ENCODE measurements at places on chromosomes 6 and 20.
A peak's percentile ranks its signal among the peaks of the same experiment; 100 is the strongest.

GRCh38 chr6:26103141-26103769 lies 16.0 kb downstream of the HFE start:
- no peaks in the 10 kb centered on the region for H3K27me3 ChIP-seq
- H3K27ac ChIP-seq, result peak overlapping the region; percentile 100
- peaks cover 11% of the 10 kb centered on the region for H3K4me1 ChIP-seq
- no peak for DNase-seq
- peaks cover 22% of the 10 kb centered on the region for H3K36me3 ChIP-seq

DNA sequence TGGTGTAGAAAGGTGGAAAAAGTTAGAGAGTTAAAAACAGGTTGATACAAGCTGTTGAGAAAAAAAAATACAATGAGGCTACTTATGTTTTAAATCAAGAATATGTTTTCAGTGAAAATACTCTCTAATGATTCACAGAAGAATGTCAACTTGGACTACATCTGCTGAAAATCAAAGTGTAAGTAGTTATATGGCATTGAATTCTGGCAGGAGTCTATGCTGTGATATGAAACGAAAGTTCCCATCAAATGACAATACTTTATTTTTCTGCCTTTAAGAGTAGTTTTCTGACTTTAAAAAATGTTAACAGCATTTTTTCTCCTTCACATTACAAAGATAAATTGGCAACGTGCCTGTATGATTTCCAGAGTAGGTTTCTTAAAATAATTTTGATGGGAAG lies 158.3 kb downstream of the EYA4 start:
- no peaks in the 10 kb centered on the region for H3K36me3 ChIP-seq
- H3K27me3 ChIP-seq, result no peaks in the 10 kb centered on the region
- H3K27ac ChIP-seq, result no peak overlapping the region
- H3K4me1 ChIP-seq, result no peaks in the 10 kb centered on the region

DNA sequence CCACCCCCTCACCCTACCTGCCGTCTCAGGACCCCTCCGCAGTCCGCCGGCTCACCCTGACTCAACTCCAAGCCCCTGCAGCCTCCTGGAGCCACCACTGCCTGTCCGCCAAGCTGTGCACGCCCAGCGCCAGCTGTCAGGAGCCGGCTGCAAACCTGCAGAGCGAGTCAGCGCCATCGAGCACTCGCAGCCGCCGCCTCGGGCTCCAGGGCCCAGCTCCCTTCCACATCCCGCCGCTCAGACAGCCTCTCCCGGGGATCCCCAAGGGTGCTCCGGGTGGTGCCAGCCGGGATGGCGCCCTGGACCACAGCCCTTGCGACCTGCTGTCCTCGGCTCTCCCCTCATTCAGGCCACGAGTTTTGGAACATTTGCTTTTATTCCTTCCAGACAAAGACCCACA lies 4.3 kb downstream of the TNNC2 start:
- DNase-seq, result no peak
- H3K4me3 ChIP-seq, result peak overlapping the region; percentile 37
- peaks cover 15% of the 10 kb centered on the region for H3K4me1 ChIP-seq
- peaks cover 36% of the 10 kb centered on the region for H3K27me3 ChIP-seq
- H3K27ac ChIP-seq, result no peak overlapping the region

DNA sequence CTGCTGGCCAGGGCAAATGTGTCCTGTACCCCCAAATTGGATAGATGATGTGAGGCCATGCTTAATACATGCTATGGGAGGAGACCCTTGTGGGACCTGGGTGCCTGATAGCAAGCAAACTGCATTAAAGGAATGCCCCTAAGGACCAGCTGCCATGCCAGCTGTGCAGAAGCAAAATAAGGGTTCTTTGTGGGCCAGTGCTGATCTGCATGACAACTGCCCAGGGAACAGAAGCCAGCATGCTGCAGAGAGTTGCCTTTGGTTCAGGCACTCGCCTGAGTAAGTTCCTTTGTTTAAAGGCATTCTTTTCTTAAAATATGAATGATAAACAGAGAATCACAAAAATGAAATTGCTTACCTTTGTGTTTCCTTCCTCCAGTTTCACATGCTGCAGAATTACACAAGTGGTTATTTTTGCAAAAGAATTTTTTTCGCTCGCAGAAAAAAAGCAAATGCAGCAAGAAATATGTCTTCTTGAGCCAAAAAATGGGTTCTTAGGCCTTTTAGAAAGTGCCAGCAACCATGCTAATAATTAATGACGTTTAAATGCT lies 6.9 kb upstream of the SYNDIG1 start:
- no peak for DNase-seq
- H3K36me3 ChIP-seq, result no peaks in the 10 kb centered on the region
- H3K4me3 ChIP-seq, result no peak overlapping the region
- no peaks in the 10 kb centered on the region for H3K4me1 ChIP-seq
- no peak overlapping the region for H3K27ac ChIP-seq

- no peak for DNase-seq
- H3K27ac ChIP-seq, result no peak overlapping the region
- H3K36me3 ChIP-seq, result no peaks in the 10 kb centered on the region
- peaks cover 37% of the 10 kb centered on the region for H3K27me3 ChIP-seq
Measured at GRCh38 chr6:35181308-35181932, 32.3 kb upstream of the SCUBE3 start.

DNA sequence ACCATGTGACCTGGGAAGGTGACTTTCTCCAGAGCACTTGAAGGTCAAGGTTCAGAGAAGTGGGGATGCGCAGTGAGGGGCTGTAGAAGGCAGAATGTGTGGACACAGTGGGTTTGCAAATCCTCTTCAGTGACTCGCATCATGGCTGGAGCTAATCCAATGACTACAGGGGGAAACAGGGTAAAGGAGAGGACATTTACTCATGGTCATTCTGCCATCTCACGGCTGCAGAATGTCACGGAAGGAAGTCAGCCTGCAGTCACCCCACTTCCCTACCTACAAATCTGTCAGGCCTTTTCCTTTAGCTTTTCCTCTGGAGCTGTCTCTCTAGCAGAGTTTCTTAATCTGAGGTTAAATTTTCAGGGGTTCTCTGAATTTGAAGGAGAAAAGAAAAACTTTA lies 337.6 kb downstream of the CDC5L start:
- H3K27ac ChIP-seq, result no peak overlapping the region
- no peaks in the 10 kb centered on the region for H3K27me3 ChIP-seq
- no peaks in the 10 kb centered on the region for H3K4me1 ChIP-seq
- no peak for DNase-seq
- no peak overlapping the region for H3K4me3 ChIP-seq
- H3K36me3 ChIP-seq, result no peaks in the 10 kb centered on the region

DNA sequence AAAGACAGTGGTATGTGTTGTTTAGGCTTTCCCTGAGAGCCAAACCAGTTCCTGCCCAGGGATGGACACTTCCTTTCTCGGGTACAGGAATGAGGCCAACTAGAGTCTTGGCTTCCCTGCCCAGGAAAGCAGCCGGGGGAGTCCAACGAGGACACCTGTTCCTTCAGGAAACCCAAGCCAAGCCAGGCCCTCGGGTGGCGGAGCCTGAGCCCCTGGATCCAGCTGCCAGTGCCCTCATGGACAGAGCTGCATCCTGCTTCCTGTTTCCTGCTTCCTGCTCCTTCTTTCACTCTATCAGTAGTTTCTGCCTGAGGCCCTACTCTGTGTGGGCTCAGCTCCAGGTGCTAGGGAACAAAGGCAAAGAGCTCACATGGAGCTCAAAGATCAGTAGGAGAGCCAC lies 7.9 kb upstream of the SIRPA start:
- H3K4me1 ChIP-seq, result peaks cover 3% of the 10 kb centered on the region
- no peak for DNase-seq
- peaks cover 55% of the 10 kb centered on the region for H3K27me3 ChIP-seq
- no peak overlapping the region for H3K27ac ChIP-seq
- H3K36me3 ChIP-seq, result no peaks in the 10 kb centered on the region

DNA sequence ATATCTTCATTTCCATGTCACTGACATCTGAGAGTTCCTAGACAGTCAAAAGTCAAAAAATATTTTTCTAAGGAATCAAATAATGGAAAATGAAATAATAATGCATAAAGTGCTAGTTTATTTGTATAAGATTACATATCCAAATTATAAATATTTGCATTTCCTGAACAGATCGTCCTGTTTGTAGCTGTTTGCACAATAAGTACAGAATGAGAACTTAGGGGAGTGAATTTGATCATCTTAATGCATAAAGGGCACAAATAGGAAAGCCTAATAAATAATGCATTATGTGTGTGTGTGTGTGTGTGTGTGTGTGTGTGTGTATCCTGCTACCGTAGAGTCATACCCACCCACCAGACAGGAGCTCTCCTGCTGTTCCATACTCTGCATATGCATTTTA lies 521.0 kb upstream of the EPHA7 start:
- DNase-seq, result no peak
- H3K27ac ChIP-seq, result no peak overlapping the region
- H3K27me3 ChIP-seq, result no peaks in the 10 kb centered on the region
- no peak overlapping the region for H3K4me3 ChIP-seq
- no peaks in the 10 kb centered on the region for H3K4me1 ChIP-seq

DNA sequence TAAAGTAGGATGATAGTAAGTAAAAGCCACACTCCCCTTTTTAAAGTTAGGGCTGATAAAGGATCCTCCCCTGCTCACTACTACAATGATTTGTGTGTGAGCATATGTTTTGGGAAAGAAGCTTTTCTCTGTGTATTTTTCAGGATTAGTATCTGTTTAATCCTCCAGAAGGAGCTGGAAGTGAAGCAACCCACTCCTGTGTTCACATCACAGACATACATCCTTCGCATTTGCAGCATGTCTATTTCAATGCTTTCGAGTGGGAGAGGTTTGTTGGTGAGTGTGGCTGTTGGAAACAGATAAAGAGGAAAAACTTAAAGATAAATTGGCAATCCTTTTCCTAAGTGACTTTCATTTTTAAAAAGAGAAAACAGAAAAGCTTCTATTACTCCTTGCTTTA lies 31.6 kb upstream of the RGS17 start:
- no peak overlapping the region for H3K4me3 ChIP-seq
- no peak overlapping the region for H3K27ac ChIP-seq
- peaks cover 23% of the 10 kb centered on the region for H3K27me3 ChIP-seq
- no peaks in the 10 kb centered on the region for H3K4me1 ChIP-seq
- no peaks in the 10 kb centered on the region for H3K36me3 ChIP-seq
- no peak for DNase-seq

DNA sequence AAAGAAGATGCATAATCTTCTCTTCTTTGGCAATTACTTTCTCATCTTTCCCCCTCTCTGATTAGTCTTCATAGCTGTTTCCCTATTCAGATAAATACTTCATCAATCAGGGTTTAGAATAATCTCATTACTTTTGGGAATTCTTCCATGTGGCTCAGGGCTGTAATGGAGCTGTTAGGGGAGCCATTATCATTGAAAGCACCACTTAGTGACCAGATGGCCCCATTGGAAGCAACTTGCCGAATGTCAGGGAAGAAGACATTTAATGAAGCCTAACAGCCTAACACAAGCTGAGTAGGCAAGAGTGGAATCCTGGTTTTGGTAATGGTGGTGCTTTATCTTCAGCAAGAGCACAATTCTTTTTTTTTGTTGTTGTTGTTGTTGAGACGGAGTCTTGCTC lies 45.0 kb downstream of the TIAM2 start:
- no peaks in the 10 kb centered on the region for H3K36me3 ChIP-seq
- H3K4me1 ChIP-seq, result no peaks in the 10 kb centered on the region
- H3K27me3 ChIP-seq, result no peaks in the 10 kb centered on the region
- H3K27ac ChIP-seq, result no peak overlapping the region
- no peak overlapping the region for H3K4me3 ChIP-seq

DNA sequence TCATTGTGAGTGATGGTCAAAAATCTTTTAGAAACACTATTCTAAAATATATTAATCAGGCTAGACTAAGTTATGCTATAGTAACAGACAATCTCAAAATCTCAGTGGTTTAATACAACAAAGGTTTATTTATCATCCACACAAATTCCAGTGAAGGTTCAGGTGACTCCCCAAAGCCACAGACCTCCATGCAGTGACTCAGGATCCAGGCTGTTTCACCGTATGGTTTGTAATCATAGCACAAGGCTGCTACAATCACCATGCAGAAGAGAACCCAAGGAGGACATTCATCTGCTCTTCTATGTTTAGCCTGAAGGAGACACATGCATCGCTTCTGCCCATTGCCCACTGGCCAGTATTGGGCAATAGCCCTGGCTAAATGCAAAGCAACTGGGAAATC lies 46.2 kb downstream of the BFSP1 start:
- no peaks in the 10 kb centered on the region for H3K36me3 ChIP-seq
- no peaks in the 10 kb centered on the region for H3K4me1 ChIP-seq
- H3K27me3 ChIP-seq, result peaks cover 56% of the 10 kb centered on the region
- no peak overlapping the region for H3K27ac ChIP-seq
- DNase-seq, result no peak

GRCh38 chr6:109340811-109341210 lies 41.5 kb downstream of the CD164 start:
- H3K4me3 ChIP-seq, result no peak overlapping the region
- DNase-seq, result no peak
- H3K4me1 ChIP-seq, result peaks cover 7% of the 10 kb centered on the region
- H3K27me3 ChIP-seq, result no peaks in the 10 kb centered on the region
- no peaks in the 10 kb centered on the region for H3K36me3 ChIP-seq

GRCh38 chr6:144528743-144529425 lies 243.7 kb downstream of the UTRN start:
- no peaks in the 10 kb centered on the region for H3K27me3 ChIP-seq
- peaks cover 82% of the 10 kb centered on the region for H3K36me3 ChIP-seq
- peaks cover 45% of the 10 kb centered on the region for H3K4me1 ChIP-seq
- H3K4me3 ChIP-seq, result no peak overlapping the region

DNA sequence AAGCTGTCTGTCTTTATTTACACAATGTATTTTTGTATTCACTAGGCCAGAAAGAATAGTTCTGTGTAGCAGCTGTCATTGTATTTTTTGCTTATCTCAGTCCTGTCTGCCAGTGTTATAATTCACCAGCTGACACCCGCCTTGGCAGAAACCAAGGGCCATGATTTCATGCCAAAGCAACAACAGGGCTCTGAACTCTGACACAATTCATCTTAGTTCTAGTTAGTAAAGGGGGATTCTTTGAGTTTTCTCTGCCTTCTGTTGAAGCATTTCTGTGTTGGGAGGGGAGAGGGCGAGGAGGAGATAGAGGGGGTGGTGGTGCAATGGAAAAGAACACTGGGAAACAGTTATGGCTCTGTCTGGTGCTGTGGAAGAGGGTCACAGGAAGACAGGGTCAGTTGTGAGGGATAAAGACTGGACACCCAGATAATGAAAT lies 684.6 kb upstream of the MARCKS start:
- no peaks in the 10 kb centered on the region for H3K4me1 ChIP-seq
- no peak overlapping the region for H3K27ac ChIP-seq
- H3K27me3 ChIP-seq, result no peaks in the 10 kb centered on the region
- H3K4me3 ChIP-seq, result no peak overlapping the region
- DNase-seq, result no peak

DNA sequence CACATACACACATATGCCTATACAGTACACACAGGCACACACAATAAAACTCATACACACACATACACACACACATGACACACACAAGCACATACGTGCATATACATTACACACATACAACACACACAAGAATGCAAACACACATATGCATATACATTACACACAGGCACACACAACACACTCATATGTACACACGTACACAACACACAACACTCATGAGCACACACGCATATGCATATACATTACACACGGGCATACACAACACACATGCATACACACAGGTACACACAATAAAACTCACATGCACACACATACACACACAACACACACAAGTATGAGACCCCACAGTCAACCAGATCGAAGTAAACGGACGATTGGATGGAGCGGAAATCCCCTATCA lies 238.2 kb downstream of the ERMARD start:
- peak overlapping the region; percentile 85 for H3K27ac ChIP-seq
- H3K36me3 ChIP-seq, result peaks cover 3% of the 10 kb centered on the region
- H3K4me1 ChIP-seq, result peaks cover 13% of the 10 kb centered on the region

- no peaks in the 10 kb centered on the region for H3K4me1 ChIP-seq
- H3K27ac ChIP-seq, result no peak overlapping the region
- no peaks in the 10 kb centered on the region for H3K36me3 ChIP-seq
- no peak for DNase-seq
- peaks cover 6% of the 10 kb centered on the region for H3K27me3 ChIP-seq
- no peak overlapping the region for H3K4me3 ChIP-seq
Measured at GRCh38 chr20:19737025-19737424, 21.0 kb upstream of the RIN2 start.

All from effector memory CD8-positive, alpha-beta T cell (primary cell).